Neural crest cell (in vitro differentiated cells): ENCODE measurements at places on chromosomes 16 and 17. TPM values are rescaled to one million over a fixed set of nuclear protein-coding genes. Genes with fewer than 3 reads are reported as not detected.

GRCh38 chr16:3020247-3020603 lies at the start of gene TNFRSF12A:
Gene TNFRSF12A (plus strand): TSS chr16:3020368. CDS start chr16:3020398, 30 bp downstream.
- peak; percentile 59 for DNase-seq

- DNase-seq = no peak
Observed at GRCh38 chr16:72284042-72284789, 112.3 kb upstream of the PMFBP1 start.

GRCh38 chr16:1533443-1533951 lies at the start of gene TMEM204:
Gene TMEM204 (plus strand): TSS chr16:1533666. CDS start chr16:1534276, 610 bp downstream.
- no peak for DNase-seq

- DNase-seq = no peak
Observed at GRCh38 chr16:51450909-51451308, 299.8 kb upstream of the SALL1 start.

GRCh38 chr17:68576811-68577496 lies 24.2 kb downstream of the FAM20A start:
- DNase-seq = no peak

DNA sequence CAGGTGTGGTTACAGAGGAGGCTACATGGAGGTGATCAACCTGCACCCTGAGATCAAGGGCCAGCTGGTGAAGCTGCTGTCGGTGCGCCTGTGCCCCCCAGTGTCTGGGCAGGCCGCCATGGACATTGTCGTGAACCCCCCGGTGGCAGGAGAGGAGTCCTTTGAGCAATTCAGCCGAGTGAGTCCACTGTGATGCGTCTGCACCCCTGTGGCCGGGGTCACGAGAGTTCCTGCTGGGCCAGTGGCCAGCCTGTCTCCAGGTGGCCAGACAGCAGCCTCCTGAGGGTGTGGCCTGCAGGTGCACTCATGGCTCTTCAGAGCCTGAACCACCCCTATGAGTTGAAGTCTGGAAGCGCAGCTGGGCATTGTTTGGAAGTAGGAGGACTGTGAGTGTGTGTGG lies 38.1 kb downstream of the GPT2 start:
- DNase-seq = no peak

DNA sequence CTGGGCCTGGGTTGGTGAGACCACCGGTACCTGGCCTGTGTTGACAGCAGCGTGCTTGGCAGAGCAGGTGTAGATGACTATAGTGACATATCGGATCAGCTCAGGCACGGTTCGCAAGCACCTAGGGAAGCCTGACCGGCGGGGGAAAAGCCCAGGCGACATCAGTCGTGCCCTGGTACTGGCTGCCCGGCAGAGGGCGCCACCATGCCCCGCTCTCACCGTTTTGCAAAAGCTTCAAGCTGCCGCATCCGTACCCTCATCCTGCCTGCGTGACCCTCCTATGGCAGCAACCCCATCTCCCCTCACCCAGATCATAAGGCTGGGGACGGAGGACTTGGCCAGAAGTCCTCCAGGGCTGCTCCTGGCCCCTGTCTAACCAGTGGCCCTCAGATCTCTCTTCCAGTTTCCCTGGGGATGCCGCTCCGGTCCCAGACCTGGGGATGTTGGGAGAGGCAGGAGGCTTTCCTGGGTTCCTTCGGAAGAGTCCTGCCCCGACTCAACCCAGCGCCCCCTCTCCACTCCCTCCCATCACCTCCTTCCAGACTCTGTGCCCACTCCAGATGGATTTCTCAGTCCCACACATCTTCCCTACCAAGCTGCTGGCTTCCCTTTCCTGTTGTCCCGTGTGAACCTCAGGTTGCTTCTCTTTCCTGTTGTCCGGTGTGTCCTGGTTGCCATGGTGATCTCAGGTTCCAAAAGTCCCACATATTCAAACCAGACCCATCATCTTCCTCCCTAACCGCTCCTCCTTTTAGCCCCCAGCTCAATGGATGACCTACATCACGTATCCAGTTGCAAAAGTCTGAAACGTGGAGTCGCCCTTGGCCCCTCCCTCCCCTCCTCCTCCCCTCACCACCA lies 13.7 kb downstream of the ALOX12B start:
- peak; percentile 79 for DNase-seq

DNA sequence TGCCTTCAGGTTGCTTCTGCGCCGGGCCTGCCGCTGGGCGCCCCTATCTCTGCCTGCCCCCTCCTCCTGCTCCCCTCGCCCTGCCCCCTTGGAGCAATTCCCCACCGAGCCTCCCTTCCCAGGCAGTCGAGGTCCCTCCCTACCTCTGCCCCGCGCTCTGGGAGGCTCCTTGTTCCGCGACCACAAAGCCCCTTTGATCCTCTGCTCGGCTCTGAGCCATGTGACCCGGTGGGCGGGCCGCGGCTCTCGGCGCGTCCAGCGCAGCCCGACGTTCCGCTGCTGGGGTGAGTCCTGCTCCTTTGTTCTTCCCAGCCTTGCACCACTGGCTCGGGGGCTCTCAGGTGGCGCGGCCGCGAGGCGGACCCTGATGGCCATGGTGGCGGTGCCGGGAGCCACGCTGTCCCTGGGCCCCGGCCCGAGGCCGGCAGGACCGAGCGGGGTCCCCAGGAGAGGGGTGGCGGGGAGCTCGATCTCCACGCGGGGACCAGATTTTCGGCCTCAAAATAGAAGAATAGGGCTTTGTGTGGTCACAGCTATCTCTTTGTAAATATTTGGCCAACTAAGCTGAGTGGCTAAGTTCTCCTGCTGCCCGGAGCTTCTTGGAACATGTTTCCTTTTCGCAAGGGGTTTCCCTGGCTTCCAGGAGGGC lies 310.6 kb downstream of the SEC14L1 start:
- peak; percentile 84 for DNase-seq

- no peak for DNase-seq
Observed at GRCh38 chr17:82613283-82614094, 34.8 kb downstream of the WDR45B start.

- DNase-seq = no peak
Observed at GRCh38 chr16:85675251-85675874, 13.4 kb downstream of the GINS2 start.

DNA sequence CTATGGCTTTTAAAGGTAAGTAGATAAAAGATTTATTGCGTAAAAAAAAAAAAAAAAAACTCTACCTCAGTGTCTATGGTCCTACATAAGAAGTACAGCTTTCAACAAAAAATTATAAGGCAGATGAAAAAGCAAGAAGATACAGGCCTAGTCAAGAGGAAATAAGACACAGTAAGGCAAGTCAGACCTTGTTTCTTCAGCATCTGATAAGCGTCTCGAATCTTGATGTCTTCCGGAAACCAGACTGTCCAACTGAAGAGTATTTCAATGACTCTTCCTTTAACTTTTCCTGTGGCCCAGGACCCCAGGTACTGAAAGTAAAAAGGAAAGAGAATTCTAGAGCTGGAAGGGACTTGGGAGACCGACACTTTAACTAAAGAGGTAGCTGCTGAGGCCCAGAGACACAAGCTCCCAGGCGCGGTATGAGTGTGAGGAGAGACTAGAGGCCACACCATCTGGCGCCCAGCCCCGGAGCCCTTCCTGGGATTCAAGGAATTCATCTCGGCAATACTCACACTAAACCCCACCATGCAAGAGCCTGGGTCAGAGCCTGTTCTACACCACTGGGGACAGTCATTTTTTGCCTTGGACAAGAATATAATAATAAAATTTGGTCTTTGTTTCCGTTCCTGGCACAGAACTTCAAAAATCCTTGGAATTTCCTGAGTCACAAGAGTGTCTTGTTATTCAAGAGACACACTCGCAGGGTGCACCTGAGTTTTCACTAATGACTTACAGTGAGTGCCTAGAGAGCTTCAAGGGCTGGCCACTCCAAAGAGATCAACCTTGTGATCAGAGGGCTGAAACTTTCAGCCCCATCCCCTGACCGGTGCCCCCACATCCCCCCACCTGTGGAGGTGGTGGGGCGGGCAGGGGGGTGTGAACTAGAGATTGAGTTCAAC lies 18.6 kb downstream of the GGA2 start:
- no peak for DNase-seq

DNA sequence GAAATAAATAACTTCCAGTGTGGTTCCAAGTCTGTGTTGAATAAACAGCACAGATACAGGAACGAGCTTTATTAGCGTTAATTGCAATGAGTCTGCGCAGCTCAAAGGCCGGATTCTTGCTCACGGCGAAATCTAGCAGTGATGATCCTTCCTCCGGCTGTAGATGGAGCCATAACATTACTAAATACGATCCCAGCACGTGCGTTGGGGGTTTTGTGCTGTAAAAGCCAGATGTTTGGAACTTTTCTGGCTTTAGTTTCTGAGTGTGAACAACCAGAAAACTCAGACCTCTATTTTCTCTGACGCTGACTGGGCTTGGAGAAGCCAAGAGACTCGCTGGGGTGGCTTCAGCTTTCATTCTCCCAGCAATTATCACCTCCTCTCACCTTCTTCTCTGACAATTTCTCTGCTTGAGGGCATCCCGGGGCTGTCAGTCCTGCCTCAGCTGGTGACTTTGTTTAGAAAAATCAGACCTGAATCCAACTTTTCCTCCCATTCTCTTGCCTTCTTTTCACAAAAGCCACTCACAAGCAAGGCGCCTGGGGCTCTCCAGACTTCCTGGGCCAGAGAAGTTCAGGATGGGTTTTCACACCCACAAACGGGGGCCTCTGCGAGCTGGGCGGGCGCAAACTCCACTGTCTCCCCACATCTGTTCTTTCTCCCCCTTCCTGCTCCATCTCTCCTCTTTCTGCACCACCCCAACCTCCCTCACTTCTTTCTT lies 47.1 kb upstream of the AKTIP start:
- peak; percentile 49 for DNase-seq

PPP1R1B gene
- not detected in 2 replicates for total RNA-seq

CFAP97D1 gene
- total RNA-seq = not detected in 2 replicates

KCNAB3 gene
- 19.9 and 20.4 TPM in 2 replicates for total RNA-seq

CDRT15L2 gene
- total RNA-seq = not detected in 2 replicates

MYH8 gene
- not detected in 2 replicates for total RNA-seq

CD300LB gene
- total RNA-seq = not detected in 2 replicates

SLC16A5 gene
- 6.0 and 7.3 TPM in 2 replicates for total RNA-seq

ZFP1 gene
- total RNA-seq = 22.9 and 26.7 TPM in 2 replicates

MT1E gene
- 0.49 and 0.59 TPM in 2 replicates for total RNA-seq

CCL5 gene
- not detected in 2 replicates for total RNA-seq

RNF112 gene
- 0.84 and 1.2 TPM in 2 replicates for total RNA-seq
